Activated CD4-positive, alpha-beta T cell treated with anti-CD3 and anti-CD28 coated beads for 36 hours (primary cell): ENCODE measurements at places on chromosomes 16 and 17. TPM values are rescaled to one million over a fixed set of nuclear protein-coding genes. Genes with fewer than 3 reads are reported as not detected.
A peak's percentile ranks its signal among the peaks of the same experiment; 100 is the strongest.

GRCh38 chr17:35531160-35531559 is 6.3 kb downstream of the SLFN12L start:
- no peak for DNase-seq

Gene KRT36
- not detected for total RNA-seq

Gene HOXB9
- total RNA-seq, result 2.5 TPM

DNA sequence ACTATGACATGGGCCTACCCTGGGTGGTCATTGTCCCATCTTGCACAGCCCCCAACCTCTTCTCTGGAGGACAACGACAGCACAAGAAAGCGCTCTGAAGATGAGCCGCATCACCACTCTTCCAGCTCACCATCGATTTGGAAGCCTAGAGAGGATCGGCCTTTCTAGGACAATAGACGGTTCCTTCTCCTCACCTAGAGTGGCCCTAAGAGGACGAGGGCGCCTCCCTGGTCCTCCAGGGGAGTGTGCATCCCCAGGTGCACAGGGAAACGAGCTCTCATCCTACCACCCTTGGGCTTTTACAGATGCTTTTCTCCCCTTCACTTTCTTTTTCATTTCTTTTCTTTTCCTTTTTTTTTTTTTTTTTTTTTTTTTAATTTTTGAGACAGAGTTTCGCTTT is 20.3 kb upstream of the SLC52A1 start:
- DNase-seq, result no peak

Gene CD300A
- total RNA-seq, result 5.8 TPM

Gene C1QL1
- total RNA-seq, result 0.37 TPM

Gene OMG
- total RNA-seq, result 0.25 TPM

Gene PALB2
- total RNA-seq, result 23.5 TPM

Gene SGSH
- total RNA-seq, result 20.2 TPM

GRCh38 chr17:72125226-72125651 is 4.4 kb downstream of the SOX9 start:
- DNase-seq, result no peak

DNA sequence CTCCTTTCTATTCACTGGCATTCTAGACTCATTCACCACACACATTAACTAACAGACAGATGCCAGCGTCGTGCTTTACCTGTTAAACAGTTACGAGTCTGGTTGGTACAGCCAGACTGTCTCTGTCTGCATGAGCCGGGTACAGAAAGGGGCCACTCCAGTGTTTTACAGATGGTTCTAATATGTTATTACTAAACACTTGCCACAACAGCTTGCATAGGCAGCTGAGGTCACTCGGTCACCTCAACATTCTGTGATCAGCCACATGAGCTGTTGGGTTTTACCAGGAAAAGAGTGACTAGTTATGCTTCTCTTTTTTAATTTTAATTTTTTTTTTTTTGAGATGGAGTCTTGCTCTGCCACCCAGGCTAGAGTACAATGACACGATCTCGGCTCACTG is 25.2 kb downstream of the CD300A start:
- DNase-seq, result no peak

- DNase-seq, result peak; percentile 94
These were observed 20.4 kb upstream of the BEAN1 start for GRCh38 chr16:66406534-66407221.

Gene KRTAP2-1
- not detected for total RNA-seq

DNA sequence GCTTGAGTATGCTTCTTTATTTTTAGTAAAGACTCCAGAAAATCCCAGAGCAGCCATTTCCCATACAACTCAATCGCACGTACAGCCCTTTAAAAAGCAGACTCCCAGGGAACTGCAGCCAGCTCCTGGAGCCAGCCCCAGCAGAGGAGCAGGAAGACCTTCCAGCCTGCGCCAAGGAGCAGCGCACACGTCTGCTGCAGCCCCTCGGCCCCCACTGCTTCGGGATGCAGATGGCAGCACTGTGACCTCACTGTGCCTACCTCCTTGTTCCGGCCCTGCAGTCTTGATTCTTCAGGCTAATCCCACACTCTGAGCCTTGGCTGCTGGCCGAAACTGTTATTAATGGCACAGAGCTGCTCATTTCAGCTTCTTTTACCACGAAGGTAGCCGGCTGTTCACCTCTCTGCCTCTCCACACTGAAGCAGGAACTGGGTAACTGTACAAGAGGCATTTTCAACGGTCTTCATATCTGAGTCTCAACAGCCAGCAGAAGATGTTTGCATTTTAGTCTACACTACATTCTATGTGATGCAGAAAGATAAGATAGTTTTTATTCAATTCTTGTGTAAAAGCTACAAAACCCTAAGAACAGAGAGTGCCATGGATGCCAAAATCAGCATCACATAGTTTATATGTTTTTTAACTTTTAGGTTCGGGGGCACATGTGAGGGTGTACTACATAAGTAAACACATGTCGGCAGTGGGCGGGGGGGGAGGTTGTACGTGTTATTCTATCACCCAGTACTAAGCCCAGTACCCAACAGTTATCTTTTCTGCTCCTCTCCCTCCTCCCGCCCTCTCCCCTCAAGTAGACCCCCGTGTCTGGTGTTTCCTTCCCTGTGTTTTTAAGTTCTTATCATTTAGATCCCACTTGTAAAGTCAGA is 130.9 kb downstream of the ANKRD11 start:
- no peak for DNase-seq

DNA sequence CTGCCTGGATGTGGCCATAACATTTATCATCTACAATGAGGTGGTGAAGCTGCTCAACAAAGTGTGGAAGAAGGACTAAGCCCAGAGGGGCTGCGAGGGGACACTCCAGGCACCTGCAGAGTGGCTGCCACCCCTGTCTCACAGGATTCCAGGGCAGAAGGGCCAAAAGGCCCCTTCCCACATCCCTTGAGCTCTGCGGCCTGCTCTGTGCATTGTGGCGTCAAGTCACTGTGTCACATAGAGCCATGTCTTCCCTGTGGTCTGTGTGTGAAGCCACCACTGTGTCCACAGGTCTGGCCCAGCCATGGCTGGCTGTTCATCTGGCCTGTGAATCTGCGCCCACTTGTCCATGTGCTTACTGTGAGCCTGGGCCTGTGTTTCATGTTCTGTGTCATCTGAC is 1714.6 kb downstream of the TP53TG3F start:
- DNase-seq, result no peak

DNA sequence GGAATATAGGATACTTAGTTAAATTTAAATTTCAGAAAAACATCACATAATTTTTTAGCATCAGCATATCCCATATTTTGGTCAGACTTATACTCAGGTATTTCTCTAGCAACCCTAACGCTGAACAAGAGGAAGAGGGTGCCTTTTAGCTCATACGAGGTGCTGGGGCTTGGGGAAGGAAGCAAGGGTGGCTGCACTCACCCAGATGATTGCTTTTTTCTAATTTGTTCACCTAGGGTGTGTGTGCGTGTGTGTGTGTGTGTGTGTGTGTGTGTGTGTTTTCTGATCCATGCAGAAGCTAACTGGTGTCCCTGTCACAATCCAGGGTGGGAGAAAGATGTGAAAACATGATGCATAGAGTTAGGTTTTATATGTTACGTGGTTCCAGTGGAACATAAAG is 81.2 kb downstream of the WNT3 start:
- DNase-seq, result no peak

Gene CCL7
- not detected for total RNA-seq

Gene KRT33B
- not detected for total RNA-seq

DNA sequence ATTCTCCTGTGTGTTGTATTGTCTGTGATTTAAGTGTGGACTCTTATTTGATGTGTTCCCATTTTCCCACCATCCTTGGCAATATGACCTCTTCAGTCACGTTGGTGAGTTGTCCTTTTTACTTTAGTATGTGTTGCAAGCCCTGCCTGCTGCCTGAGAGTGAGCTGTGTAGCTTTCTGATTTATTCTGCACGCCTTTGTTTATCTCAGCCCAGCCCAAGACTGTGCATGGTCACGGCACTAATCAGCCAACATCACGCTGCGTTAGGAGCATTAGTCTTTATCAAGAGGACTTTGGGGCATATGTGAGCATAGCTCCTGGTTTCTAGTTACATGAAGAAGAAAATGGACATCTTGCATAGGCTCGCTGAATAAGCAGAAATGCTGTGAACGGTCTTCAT is 6.0 kb downstream of the TOM1L1 start:
- no peak for DNase-seq

- DNase-seq, result no peak
These were observed 47.6 kb upstream of the GNAO1 start for GRCh38 chr16:56143666-56144065.

- DNase-seq, result peak; percentile 94
These were observed 20.1 kb downstream of the CD7 start for GRCh38 chr17:82297280-82297713.
